Activated CD8-positive, alpha-beta memory T cell treated with anti-CD3 and anti-CD28 coated beads, Interleukin-2, amount 10 ng/mL, durations not matched to agents 7 days and 5 days (primary cell): ENCODE measurements at places on chromosomes 16 and 17.

- no peak for DNase-seq
These were observed 16.2 kb downstream of the DNASE1 start for GRCh38 chr16:3670711-3671110.

DNA sequence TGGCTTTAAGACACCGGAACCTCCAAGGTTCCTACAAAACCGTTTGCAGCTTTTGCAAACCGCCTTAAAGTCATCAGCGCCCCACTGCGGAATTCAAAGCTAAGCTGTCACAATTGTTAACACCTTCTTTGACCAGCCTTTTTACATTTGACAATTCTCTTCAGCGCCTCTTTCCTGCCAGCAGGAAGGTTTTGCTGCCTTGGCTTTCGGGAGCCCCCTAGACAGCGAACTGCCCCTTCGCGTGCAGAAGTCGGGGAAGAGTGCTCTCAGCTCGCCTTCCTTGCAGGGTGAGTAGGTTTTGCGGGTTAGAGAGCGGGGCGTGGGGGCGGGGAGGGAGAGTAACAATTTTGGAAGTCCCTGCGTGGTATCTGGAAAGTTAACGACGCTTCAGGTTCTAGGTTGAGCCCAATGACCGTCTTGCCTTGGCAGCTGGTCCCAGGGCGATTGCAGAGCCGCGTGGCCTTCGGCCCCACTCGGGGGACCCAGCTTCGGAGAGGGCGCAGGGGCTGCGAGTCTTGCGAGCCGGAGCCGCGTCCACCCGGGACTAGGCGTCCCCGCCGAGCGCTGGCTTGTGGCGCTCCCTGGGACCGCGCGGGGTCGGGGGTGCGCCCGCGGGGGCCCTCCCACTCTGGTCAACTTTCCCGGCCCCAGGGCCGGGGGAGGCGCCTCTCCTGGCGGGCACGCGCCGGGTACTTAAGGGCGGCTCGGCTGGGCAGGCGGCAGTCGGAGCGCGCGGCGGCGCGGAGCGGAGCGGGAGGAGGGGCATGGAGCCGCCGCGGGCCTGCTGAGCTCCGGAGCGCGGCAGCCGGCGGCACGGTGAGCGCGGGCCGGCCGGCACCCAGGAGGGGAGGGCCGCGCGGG, at the start of gene HAS3:
HAS3 (plus strand) TSS at position 153 of the 861 bp plus-strand sequence. CDS start 3,743 bp downstream, outside the sequence.
- peak; percentile 59 for DNase-seq

DNA sequence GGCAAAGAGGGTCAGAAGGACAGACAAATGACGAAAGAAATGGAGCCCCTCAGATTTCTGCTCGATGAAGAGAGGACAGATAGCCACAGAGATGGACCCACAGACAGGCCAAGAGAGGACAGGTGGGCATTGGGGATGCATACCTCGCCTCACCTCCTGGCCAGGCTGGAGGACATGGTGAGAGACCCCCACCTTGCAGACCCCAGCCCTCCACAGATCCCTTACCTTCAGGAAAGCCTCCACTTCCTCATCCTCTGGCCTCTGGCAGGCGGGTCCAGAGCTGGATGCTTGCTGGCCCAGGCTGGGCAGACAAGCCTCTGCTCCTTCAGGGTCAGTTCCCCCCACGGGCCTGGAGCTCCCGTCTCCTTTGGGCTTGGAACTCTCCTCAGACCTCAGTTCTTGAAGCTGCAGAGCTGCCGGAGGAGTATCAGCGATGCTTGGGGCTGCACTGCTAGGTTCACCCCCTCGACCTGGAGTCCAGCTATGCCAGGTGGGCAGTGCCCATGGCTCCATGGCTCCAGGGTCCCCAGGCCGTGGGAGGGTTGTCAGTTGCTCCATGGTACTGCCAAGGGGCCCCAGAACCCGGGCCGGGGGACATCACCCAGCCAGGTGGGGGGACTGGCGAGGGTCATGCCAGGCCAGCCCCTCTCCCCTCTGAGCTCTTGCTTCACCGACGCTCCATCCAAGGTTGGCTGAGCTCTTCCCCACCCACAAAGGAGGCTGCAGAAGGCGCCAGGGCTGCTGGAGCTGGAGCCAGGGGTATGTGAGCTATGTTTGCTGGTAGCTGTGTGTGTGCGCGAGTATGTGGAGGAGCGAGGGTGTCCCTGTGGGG, 1.0 kb downstream of the TSPOAP1 start:
- DNase-seq, result no peak

DNA sequence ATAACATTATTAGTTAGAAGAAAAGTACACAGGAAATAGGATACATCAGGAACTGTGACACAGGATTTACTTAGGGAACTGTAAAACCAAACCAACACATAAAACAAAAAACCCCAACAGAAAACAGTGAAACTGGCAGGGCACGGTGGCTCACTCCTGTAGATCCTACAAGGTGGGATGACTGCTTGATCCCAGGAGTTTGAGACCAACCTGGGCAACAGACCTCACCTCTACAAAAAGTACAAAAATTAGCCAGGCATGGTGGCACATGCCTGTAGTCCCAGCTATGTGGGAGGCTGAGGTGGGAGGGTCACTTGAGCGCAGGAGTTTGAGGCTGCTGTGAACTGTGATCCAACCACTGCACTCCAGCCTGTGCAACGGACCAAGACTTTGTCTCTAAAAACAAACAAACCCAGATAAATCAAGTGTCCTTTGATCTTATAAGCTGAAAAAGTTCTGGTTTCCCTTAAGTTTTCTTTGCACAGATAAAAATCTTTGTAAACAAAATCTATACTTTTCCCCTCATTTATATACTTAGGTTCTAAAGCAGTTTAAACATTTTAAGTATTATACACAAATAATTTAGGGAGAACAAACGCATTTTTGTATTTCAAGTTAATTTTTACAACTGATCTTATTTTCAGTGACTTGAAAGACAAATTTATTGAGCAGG, 111.5 kb upstream of the TOB1 start:
- no peak for DNase-seq

GRCh38 chr16:68386628-68387027, 61.7 kb downstream of the SMPD3 start:
- no peak for DNase-seq

DNA sequence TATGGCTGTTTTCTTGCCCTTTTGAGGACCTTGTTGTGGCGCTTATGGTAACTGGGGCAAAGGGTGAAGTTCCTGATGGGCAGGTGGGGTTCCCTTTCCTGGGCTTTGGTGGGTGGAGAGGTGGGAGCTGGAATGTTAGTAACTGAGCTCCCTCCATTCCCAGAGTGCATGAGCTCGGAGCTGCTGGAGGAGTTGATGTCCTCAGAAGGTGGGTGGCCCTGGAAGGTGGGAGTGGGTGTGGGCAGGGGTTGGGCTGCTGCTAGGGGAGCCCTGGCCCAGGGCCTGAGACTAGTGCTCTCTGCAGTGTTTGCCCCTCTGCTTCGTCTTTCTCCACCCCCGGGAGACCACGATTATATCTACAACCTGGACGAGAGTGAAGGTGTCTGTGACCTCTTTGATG, 1.2 kb upstream of the ELMO3 start:
- DNase-seq, result no peak

DNA sequence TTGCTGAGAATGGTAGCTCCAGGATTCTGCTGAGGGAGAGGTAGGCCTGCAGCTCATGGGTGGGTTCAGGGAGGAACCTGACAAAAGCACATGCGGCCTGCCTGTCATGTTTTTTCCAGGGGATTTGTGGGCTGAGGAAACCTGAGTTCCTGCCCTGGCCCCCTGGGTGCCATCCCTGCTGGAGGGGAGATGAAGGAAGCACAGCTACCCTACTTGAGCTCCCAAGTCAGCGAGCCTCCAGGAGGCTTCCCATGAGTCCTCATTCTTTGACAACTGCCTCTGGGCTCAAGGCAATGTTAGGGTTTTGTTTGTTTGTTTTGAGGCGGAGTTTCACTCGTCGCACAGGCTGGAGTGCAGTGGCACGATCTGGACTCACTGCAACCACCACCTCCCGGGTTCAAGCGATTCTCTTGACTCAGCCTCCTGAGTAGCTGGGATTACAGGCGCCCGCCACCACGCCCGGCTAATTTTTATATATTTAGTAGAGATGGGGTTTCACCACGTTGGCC, 12.1 kb upstream of the FLYWCH1 start:
- DNase-seq, result no peak

GRCh38 chr16:66534376-66534799, 15.5 kb downstream of the TK2 start:
- no peak for DNase-seq

DNA sequence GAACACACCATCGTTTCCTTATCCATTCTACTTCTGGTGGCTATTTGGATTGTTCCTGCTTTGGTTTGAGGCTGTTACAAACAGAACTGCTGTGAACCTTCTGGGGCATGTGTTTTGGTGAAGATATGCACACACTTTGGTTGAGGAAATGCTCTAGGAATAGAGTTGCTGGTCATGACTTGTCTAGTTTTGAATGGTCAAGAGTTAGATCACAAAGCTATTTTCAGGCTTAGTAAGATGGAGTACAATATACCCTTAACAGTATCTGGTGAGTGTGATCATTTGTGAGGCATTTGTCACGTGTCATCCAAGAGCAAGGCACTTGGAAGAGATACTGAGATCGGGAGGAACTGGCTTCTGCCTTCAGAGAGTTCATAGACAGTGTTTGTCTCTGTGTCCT, 47.0 kb upstream of the CACNG5 start:
- no peak for DNase-seq

GRCh38 chr16:8796469-8797363, 723 bp downstream of the TMEM186 start:
- no peak for DNase-seq

DNA sequence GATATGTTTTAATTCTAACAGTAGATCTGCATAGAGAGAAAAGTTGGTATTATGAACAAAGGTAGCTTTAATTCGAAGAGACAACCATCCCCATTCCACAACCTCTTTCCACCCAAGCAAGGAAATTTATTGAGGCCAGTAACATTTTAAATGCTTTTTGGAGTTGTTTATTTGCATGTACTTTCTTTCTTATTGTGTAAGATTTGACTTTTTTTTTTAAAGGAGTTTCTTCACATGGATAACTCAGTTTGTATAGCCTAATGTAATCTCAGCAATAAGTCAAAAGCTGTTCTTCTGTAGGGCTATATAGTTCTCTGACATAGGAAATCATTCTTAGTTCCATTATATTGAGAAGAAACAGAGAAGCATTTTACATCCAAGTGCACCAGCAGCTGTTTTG, 163.3 kb downstream of the PRKCA start:
- DNase-seq, result no peak

DNA sequence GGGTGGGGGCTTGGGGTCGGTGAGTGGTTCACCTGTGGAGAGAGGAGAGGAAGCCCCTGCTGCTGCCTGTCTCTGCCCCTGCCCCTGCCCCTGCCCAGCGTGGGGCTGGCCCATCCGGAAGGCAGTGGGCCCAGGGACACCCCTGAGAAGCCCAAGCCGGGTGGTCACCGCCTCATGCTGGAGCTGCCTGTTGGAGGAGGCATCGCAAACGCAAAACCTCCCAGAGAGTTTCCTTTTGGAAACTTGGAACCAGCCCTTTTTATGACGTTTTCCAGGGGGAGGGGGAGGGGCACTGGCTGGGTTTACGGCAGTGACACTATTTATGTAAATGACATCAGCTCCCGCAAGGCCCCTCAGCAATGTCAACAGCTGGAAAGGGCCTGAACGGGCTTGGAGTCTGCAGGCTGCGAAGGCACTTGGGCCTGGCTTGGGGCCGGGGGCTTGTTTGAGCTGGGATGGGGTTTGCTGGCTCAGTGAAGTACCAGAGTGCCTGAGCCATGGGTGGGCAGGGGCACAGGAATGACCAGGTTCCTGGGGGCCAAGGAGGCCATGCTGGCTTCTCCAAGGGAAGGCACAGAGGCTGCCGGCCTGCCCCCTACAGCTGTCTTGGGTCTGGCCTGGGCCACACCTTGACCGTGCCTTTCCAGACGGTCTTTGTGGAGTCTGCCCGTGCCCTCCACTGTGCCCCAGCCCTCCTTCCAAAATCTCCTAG, 219.5 kb downstream of the NTN1 start:
- DNase-seq, result no peak

DNA sequence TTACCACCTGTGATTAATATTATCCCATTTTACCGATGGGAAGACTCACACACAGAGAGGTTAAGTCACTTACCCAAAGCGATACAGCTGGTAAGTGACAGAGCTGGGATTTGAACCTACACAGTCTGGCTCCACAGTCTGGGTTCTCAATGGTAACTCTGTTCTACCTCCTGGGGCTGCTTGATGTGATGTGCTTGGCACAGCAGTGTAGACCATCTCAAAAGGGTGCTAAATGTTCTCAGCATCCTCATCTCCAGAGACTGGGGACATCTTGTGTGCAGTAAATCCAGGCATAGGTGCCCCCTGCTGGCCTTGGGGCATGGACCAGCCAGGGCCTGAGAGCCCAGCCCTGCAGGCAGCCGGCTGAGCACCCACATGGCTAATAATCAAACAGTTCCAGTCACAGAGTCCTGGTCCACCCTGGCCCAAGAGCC, 15.4 kb upstream of the KATNB1 start:
- peak; percentile 80 for DNase-seq

DNA sequence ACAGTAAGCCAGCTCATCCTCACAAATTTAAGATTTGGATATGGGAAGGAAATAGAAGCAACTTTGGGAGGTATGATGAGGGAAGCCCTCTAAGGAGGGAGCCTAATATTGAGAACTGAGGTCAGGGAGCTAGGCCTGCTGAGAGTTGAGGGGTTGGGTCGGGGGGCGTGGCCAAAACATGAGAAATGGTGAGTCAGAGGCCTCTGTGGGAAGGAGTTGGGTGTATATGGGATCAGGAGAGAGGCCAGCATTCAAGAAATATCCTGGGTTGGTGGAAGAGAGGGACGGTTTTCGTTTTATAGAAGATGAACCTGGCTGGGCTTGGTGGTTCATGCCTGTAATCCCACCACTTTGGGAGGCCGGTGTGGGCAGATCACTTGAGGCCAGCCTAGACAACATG, 48.4 kb downstream of the CLEC16A start:
- peak; percentile 64 for DNase-seq

GRCh38 chr17:7295230-7296180, 1.1 kb upstream of the YBX2 start:
- no peak for DNase-seq

DNA sequence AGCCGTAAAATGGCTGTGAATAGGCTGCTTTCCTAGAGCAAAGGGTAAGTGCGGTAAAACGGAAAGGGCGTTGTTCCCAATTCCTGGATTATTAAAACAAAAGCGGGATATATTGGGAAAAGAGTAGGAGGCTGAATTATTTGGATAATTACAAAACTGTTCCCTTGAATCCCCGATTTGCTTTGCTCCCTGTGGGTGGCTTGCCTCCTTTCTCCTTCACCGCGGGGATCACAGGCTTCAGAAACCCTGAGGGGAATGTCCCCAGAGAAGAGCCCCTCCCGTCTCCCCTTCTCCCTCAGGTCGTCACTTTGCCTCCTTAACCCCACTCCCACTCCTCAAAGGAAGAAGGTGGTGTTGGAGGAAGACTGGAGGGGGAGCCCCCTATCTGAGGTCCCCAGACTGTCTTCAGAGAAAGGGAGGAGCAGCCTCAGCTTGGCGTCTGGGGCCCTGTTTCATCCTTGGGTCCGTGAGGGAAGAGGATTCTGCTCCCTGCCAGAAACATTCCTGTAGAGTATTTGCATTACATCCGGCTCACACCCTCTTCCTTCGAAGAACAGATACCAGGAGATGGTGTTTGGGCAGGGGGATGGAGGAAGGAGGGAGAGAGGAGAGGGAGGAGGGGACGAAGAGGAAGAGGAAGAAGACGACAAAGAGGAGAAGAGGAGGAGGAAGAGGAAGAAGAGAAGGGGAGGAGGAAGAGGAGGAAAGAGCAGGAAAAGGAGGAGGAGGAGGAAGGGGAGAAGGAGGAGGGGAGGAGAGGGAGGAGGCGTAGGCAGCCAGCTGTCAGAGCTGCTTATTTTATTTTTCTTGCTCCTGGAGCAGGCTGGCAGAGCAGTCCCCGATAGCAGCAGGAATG, 31.8 kb downstream of the MRM1 start:
- DNase-seq, result no peak

GRCh38 chr16:87968541-87968940, 17.3 kb downstream of the BANP start:
- DNase-seq, result no peak

- no peak for DNase-seq
These were observed 25.8 kb downstream of the SRCIN1 start for GRCh38 chr17:38579934-38580333.
